NCI-H1694 treated with DMSO at 0.1 percent for 48 hours (cell line): ENCODE measurements at places on chromosomes 5 and 9.

GRCh38 chr5:91954136-91954535 is 571.0 kb upstream of the ARRDC3 start:
- no peak for DNase-seq

- DNase-seq: no peak
Measured at GRCh38 chr5:42832060-42832459, 20.4 kb upstream of the SELENOP start.

DNA sequence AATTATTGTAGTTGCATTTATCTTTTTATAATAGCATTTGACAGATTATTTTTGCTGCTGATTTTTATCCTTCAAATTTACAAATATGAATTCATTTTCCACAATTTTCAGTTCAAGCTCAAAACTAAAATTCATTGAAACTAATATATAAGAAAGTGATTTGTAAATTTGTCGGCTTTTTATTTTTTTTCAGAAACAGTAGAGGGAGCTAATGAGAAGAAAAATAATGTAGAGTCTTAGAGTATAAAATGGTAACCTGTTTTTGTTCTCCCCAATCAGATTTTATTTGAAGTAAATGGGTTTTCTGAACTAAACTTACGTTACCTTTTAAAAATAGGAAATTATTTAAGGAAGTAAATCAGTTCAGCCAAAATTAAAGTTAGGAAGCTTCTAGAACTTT is 19.2 kb downstream of the PRRC1 start:
- peak; percentile 3 for DNase-seq

- no peak for DNase-seq
Measured at GRCh38 chr5:142326480-142326938, 1.7 kb upstream of the SPRY4 start.

DNA sequence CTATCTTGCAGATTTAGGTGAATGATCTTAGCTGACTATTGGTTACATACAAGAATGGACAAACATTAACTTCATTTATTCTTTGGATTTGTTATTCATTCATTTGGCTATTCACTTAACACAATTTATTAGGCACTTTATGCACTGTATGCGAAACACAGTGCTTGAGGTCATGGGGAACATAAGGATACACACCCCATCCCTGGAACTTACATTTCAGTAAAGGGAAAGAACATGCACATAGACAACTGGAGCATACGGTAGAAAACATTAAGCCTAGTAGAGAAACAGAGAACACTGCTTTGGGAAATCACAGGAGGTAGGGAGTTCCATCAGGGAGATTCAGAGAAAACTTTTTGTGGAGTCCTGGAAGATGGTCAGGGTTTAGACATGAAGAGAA is 22.2 kb downstream of the LIX1 start:
- DNase-seq: no peak

DNA sequence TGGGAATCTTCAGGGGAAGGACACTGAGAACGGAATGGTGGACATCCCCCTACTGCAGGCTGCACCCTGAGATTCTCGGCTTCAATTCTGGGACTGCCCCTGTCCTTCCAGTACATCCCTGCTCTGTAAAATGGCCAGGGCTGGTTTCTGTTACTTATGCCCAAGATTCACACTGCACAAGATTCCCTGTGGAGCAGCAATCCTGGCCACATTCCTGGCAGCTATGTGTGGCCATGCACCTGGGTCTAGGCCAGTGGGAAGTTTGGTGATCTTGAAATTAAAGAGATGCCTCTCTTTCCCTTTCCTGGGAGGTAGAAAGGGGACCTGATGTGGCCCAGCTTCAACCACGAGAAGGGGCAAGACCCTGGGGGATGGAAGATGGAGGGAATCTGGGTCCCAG is 27.6 kb downstream of the WHRN start:
- no peak for DNase-seq
